Activated T-helper 2 cell treated with anti-CD3 and anti-CD28 coated beads, Interferon-gamma antibody, Interleukin-2, Interleukin-4, amounts not matched to agents 10 μg/mL and 5 μg/mL and 100 μg/mL, durations not matched to agents 14 hours and 24 hours and 36 hours (primary cell): ENCODE measurements at places on chromosomes 1 and 21.

GRCh38 chr1:54854381-54855020 lies 32.5 kb downstream of the DHCR24 start:
- no peak for DNase-seq

DNA sequence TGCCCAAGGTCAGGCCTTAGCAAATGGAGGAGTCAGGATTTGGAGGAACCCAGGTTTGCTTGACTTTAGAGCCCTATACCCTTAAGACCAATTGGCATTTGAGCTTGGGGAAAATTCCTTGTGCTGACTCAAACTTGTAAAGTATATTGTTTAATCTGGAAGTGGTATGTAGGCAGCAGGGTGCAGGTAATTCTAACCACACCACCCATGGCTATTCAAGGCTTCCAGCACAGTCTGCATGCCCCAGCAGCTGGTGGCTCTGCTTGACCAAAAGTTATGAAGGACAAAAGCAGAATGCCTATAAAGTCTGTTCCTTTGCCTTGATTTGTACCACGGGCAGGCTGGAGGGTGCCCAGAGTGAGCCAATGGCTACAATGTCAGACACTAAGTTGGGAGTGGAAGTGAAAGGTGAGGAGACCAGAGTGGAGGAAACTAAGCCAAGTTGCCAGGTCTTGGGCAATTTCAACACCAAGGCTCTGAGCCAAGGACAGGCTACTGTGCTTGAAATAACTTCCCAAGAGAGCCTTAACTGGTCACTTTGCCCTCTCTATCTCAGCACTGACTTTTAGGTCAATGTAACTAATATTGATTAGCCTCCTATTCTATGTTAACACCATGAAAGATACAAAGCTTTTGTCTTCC lies 4.7 kb upstream of the G0S2 start:
- no peak for DNase-seq

DNA sequence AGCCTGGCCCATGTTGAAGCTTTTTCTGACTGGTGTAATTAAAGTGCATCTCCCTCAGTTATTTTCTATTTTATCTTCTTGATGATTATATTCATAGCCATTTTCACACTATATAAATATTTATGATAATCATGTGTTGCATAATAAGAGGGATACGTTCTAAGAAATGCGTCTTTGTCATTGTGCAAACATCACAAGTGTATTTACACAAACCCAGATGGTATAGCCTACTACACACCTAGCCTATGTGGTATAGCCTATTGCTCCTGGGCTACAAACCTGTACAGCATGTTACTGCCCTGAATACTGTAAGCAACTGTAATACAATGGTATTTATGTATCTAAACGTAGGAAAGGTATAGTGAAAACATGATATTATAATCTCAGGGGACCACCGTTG lies 88.1 kb downstream of the BACH1 start:
- DNase-seq = no peak

- no peak for DNase-seq
Measured at GRCh38 chr1:41377397-41377796, 16.2 kb downstream of the FOXO6 start.

DNA sequence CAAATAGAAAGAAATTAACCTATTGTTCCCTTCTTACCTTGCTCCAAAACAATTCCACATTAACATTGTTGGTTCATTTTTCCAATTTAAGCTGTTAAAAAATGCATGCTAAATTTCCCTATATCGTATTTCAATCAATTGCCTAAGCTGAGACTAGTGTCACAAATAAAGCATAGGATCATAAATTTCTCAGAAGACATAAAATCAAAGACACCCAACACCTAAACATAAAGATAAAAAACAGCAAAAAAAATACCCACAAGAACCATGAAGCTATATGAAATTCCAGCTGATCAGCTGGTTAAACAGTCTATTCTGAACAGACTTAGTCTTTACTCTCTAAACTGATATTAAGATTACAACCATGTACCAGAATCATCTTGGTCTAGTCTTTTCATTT lies 32.3 kb downstream of the ACBD6 start:
- no peak for DNase-seq

GRCh38 chr1:82775406-82776000 lies 974.8 kb downstream of the ADGRL2 start:
- DNase-seq = no peak
